ENCODE measurements at places on chromosomes 12 and 14.

GRCh38 chr14:74360163-74360562 is 11.9 kb downstream of the VRTN start:
- DNase-seq, result no peak

GRCh38 chr14:44928793-44929192 is 33.0 kb downstream of the KLHL28 start:
- no peak for DNase-seq

DNA sequence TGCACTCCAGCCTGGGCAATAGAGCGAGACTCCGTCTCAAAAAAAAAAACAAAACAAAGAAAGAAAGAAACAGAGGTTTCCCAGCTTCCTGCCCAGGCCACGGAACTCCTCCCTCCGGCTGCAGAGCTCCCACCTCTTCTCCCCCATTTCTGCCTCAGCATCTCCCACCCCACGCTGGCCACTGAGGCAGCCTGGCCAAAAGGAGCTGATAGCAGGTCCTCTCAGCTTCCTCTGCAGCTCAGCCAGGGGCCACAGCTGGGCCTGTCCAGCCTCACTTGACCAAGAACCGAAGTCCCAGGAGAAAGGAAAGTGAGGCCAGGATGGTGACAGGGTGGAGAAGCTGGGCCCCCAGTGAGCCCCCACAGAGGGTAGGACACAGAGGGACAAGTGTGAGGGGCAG is 33.4 kb upstream of the CD9 start:
- DNase-seq, result no peak

GRCh38 chr12:88860851-88861250 is 280.6 kb upstream of the KITLG start:
- DNase-seq, result no peak

GRCh38 chr12:34388636-34389377 is 366.5 kb downstream of the ALG10 start:
- no peak for DNase-seq

DNA sequence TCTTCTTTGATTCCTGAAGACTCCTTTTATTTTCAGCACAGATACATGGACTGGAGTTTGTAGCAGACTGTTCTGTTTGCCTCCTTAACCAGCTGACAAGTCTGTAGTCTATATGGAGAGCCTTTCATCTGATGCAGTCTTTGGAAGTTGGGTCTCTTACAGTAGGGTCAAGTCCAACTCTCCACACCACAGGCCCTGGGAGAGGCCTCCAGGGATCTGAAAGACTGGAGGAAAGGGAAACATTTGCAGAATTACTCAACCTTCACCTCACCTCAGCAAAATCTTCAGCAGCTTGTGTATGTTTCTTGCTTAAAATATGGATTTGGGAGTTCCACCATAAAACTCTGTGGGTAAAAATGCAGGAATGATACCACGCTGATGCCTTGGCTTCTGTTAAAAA is 188.4 kb downstream of the MSRB3 start:
- DNase-seq, result no peak

- no peak for DNase-seq
Measured at GRCh38 chr14:85873006-85873405, 343.1 kb downstream of the FLRT2 start.

Measured in stimulated activated CD8-positive, alpha-beta memory T cell treated with anti-CD3 and anti-CD28 coated beads, Interleukin-4, amount 100 ng/mL, for 48 hours (primary cell).